RCC 7860 (cell line): ENCODE measurements at places on chromosomes 6 and 20.

DNA sequence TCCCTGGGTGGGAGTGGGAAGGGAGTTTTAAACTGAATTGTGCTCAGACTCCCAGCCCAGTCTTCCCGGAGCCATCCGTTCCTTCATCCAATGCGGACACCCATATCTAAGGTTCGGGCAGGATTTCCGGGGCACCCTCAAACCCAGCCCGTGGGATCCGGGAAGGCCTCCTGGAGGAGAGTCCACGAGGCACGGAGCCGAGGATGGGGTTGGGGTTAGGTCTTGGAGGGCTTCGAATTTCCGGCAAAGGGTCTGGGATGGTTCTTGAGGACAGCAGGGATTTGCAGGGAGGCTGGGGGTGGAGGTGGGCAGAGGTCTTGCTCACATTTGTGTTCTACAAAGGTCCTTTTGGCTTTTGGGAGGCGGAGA lies 49.5 kb upstream of the SLC32A1 start:
- DNase-seq = no peak

DNA sequence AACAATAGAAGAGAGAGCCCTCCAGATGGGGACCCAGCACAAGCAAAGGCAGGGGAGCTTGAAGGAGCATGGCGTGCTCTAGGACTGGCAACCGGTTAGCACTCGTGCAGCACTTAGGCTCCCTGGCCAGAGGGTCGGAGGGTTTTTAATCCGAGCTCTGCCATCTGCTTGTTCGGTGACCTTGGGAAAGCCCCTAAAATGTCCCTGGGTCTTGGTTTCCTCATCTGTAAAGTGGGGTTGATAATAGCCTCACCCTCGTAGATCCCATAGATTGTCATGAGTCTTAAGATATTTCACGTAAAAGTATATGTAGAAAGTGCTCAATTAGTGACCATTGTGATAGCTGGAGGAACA lies 16.6 kb upstream of the HCK start:
- no peak for DNase-seq

GRCh38 chr6:130720076-130720715 lies 107.0 kb upstream of the SMLR1 start:
- DNase-seq = no peak

DNA sequence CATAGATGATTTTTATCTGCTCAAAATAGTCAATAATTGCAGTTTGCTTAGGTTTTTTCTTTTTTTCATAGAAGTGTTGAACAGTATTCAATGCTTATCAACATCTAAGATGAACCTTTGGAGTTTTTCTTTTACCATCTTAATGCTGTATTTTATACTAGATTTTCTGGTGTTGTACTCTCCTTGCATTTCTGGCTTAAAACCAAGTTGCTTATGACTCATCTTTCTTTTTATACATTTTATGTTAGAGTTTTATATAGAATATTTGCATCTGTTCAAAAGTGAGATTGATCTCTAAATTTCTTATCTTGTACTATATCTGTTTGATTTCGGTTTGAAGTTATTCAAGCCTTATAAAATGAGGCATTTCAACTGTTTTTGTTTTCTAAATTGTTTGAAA lies 232.5 kb downstream of the RFPL4B start:
- no peak for DNase-seq

- no peak for DNase-seq
These were observed 75.9 kb downstream of the TAF4 start for GRCh38 chr20:61989741-61990140.

DNA sequence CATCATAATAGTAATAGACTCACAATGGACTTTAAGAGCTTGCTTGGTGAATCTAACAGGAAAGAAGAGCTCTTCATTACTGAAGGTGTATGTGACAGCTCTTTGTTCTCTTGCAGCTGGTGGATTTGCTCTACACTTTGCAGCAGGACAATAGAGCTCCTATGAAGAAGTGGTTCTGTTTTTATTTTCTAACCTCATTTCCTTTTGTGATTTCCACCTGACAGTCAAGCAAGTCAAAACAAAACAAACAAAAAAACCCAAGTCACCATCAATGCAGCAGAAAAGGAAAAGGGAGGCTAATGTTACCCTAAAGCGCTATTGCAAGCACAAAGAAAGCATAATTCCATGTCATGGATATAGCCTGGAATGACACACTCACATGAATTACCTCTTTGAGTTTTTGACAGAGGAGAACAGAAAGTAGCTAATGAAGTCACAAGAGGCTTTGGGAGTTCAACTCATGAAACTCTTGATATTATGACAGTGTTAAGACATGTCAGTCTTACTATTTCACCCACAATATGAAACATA lies 1188.1 kb downstream of the EPHA7 start:
- no peak for DNase-seq

DNA sequence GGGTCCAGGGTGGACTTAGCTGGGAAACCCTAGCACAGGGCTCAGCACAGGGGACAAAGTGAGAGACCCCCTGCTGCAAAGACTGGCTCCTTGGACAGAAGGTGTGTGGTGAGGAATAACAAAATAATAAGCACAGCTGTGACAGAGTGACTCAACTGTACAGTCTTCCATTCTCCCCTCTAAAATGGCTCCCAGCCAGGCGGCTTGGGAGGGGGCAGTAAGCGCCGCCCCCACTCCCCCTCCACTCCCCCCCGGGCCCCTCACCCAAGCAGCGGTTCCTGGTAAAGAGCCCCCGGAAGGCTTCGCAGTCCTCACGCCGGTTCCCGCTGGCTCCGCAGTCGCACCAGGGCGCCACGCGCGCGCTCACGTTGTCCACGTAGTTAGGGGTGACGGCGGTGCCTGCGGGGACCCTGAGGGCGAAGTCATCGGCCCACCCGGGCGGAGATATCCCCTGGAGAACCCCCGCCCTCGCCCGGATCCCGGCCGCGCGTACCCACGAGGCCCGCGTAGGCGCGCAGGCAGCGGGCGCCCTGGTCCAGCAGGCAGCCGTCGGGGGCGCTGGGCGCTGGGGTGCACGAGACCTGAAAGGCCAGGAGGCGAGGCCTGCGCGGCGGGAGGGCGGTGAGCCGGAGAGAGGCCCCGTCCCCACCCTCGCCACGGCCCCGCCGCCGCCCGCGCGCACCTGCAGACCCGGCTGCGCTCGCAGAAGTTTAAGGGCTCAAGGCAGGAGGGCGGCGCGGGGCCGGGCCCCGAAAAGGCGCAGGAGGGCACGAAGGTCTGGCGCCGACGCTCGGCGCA lies 2.7 kb downstream of the GFRA4 start:
- DNase-seq = no peak

DNA sequence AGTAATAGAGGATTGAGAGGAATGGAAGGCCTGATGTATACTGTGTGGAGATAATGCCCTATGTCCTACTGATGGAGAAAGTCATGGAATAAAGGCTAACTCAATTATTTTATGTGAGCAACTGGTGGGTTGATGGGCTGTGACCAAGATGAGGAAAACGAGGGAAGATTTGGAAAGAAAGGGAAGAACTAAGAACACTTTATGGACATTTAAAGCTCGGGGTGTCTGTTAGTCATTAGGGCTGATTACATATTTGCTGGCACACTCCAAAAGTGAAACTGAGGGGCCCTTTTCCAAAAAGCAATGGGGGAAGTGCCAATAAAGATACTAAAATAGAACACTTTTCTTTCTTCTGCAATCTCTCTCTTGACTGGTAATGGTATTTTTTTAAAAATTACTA lies 439.5 kb downstream of the PLCB1 start:
- no peak for DNase-seq

GRCh38 chr20:15756002-15756753 lies 817.1 kb downstream of the KIF16B start:
- DNase-seq = no peak

- DNase-seq = no peak
These were observed 818.5 kb upstream of the FLRT3 start for GRCh38 chr20:15155848-15156401.

DNA sequence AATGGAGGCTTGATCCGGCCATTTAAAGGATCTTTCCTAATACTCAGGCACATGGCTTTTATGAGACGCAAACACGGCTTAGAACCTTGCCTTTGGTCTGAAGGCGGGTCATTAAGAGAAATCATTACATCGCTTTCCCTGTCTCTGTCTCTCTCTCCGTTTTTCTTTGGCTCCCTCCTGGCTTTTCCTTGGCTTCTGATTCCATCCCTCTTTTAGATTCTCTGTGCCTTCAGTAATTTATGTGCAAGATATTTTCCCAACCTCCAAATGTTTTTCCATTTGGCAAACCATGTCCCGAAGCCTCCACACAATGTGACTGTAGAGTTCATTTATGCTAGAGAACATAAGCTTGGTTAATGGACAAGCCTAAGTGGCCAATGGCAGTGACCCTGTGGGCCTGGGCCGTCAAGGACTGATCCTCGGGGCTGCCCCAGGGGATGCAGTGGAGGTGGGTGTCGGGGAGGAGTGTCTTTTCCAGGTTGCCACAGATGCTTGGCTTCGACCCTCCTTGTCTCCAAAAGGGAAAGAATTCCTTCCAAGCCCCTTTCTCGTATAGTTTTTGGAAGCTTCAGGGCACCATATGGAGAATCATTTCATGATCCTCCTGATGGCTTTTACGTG lies 157.0 kb downstream of the SCML4 start:
- DNase-seq = no peak

GRCh38 chr6:42616716-42617115 lies 52.9 kb downstream of the UBR2 start:
- no peak for DNase-seq

DNA sequence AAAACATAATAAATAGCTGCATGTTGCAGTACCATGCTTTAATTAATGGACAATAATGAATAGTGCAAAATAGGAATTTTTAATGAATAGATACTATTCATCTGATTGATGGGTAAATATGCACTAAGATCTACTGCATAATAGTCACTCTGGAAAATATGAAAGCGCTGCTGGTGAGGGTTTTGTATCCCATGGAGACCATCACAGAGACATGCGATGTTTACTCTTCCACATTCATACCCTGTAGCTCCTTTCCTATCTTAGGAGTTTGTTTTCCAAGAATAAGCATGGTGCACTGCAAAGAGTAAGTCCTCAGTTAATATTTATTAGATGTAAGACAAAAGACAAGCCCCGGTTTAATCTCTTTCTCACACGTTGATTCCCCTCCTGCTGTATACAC lies 81.4 kb downstream of the NRSN1 start:
- DNase-seq = no peak

GRCh38 chr20:17556837-17557674 lies 12.8 kb upstream of the DSTN start:
- no peak for DNase-seq

GRCh38 chr6:1013656-1014430 lies 298.1 kb upstream of the FOXQ1 start:
- DNase-seq = no peak

DNA sequence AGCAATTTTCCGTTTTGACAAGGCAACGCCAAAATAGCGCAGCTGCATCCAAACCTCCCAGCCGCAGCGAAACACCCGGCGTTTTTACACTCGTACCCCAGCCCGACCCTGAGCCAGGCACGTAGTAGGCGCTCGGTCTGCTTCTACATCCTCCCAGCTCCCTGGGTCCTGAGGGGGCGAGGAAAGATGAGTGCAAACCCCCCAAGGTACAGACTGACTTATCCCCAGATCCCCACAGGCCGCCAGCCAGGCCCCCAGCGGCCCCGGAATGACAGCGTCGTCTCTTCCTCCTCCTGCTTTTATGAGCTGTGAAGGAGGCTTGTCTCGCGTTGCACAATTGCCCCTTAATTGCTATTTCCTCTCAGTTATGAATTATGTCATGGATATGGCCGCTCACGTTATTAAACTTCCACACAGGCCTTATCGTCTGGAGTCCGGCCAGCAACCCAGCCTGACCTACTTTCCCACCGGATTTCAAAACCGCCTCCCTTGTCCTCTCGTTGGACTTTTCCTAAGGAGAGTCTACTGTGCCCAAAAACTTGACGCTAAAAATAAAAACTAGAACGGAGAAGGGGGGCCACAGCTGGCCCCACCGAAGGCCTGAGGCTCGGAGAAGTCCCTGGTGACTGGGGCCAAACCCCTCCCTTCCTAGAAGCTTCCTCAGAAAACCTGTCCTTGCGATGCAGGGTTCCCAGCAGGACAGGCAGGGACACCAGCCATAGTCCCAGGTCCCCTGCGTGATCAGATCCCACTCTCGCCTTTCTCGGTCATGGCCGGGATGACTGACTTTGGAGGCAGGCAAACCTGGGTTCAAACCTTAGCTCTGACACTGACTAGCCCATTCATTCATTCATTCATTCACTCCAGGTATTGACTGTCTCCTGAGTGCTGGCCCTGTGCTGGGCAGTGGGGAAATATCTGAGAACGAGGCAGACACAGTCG lies 130.9 kb upstream of the PTPN1 start:
- no peak for DNase-seq

GRCh38 chr6:142207265-142207877 lies 60.3 kb downstream of the VTA1 start:
- no peak for DNase-seq

DNA sequence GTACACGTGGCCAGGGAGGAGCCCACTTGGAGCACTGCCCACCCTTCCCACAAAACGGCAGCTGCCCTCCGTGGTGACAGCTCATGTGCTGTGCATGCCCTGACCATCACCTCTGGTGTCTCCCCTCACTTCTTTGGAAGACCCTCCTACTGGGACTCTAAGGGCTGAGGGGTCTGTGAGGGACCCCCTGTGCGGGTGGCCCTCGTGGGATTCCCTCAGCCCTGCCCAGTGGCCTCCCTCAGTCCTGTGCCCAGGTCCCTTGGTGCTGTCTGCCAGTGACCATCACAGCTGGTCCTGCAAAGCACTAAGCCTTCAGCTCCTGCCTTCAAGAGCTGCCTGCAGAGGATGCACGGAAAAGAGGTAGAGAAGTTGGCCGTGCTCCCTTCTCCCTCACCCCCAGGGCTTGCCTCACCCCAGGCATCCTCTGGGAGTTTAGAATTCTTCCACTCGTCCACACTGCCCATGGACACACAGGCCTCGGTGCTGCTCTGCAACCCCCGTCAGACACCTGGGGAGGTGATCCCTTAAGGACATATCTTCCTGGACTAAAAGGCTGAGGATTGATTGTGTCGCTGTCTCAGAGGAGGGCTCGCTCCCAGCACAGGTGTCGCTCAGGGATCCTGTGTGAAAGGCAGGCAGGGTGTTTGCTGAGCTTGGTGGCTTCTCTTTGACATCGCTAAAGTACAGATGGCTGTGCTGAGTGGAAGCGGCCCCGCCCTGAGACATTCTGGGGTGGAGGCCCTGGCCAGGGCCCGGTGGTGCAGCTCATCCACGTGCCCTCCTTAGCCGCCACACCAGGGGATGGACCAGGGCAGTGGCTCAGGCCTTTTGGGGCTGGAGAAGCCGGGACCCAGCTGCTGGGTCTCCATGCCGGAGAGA lies 119.5 kb upstream of the FRMD1 start:
- DNase-seq = no peak

GRCh38 chr20:45066372-45066771 lies 34.6 kb downstream of the KCNS1 start:
- no peak for DNase-seq
